ENCODE measurements at places on chromosomes 11 and 22. TPM values are rescaled to one million over a fixed set of nuclear protein-coding genes. Genes with fewer than 3 reads are reported as not detected.

GRCh38 chr11:16891165-16891564, 123.0 kb downstream of the PLEKHA7 start:
- no peak for DNase-seq

DNA sequence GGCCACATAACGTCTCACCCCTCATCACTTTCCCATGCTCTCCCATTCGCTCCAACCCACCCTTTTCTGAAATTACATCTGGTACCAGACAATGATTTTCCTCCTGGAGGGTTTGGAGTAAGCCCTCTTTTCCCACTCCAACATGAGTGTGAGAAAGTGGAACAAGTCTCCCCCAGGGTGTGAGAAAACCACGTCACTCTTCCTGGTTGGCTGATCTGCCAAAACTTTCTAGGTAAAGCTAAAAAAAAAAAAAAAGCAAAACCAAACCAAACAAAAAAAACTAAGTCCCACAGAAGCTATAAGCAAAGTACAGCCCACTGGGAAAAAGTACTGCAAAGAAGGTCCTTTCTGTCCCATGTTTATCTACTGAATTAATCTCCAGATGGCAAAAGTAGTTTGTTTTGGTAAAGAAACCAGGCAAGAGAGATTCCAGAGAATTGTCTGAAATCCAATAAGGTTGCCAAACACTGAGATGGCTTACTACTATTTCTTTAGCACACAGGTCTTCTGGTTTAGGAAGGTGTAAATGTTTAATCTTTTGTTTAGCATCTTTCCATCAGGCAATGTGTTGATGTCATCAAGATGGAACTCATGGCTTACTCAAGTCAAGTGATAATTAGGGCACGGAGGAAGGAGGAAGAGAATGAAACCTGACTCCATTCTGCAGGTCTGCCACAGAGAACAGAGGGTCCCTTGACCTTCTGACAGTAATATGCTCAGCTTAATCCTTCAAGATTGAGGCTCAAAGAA, 395.6 kb downstream of the LARGE1 start:
- no peak for DNase-seq

The CYB5R2 gene
- 28.4 TPM for total RNA-seq

The RASL10A gene
- total RNA-seq: 5.3 TPM

The IRAG1 gene
- 75.5 TPM for total RNA-seq
